Breast epithelium (tissue), 4 donors: ENCODE measurements at places on chromosomes 4 and X. TPM values are rescaled to one million over a fixed set of nuclear protein-coding genes. Genes with fewer than 3 reads are reported as not detected.

DNA sequence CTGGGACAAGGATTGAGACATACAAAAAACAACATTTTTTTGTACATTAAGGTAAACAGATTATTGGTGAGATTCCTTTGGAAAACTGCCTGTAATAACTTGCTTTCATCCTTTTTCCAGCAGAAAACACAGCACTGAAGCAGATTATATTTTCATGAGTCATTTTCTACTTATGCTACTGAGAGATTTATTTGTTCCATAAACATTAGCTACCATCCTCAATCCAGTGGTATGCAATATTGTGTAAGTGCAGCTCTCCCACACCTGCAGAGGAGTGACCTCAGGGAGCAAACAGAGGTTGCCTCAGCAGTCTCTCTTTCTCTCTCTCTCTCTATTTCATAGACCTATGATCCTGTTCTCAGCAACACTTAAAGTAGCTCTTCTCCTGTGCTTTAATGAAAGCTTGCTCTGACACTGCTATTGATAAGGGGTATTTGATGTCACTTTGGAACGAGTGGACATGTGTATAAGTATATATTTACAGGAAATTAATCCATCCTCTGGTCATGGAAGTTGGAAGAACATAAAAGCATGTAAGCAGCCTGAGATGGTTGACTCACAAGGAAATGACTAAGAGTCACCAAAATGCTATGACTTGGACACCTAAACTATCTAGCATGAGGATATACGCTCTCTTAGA lies 163.7 kb upstream of the SPANXC start:
- H3K4me1 ChIP-seq: no peaks in the 10 kb centered on the region
- no peaks in the 10 kb centered on the region for H3K36me3 ChIP-seq
- H3K4me3 ChIP-seq: no peak overlapping the region
- DNase-seq: no peak

GRCh38 chr4:183552274-183553146 lies 47.7 kb downstream of the ING2 start:
- no peak overlapping the region for H3K27ac ChIP-seq
- H3K36me3 ChIP-seq: no peaks in the 10 kb centered on the region

DNA sequence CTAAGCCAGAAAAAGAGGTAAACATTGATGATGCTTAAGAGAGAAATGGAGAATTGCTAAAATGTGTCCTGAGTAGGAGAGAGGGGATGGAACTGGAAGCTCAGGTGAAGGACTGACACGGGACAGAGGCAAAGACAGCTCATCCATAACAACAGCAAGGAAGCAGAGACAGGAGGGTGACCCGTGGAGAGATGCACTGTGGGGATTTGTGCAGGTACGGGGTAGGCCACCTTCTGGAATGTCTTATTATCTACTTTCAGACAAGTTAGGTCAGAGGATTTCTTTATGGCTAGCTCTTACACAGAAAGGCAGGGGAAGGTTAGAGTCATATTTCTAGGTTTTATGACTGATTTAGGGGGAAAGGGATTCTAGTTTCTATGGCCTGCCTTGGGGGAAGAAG lies 31.7 kb downstream of the RXFP1 start:
- no peak overlapping the region for H3K4me3 ChIP-seq
- no peak overlapping the region for H3K27ac ChIP-seq
- no peaks in the 10 kb centered on the region for H3K36me3 ChIP-seq
- DNase-seq: no peak
- H3K27me3 ChIP-seq: no peaks in the 10 kb centered on the region

DNA sequence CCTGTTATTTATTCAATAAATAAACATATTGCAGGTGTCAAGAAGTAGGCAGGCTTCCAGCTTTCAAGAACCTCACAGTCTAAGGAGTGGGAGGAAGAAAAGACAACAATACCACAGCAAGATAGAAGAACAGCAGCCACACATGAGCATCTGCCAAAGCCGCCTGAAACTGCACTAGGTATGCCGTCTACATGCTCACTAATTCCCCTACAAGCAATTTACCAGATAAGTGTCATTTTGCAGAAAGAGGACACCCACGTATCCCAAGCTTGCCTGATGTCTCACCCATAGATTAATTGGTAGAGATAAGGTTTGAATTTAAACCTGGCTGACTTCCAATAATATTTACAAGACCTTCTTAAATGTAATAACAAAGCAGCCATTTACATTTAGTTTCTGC lies 439.4 kb upstream of the CPEB2 start:
- no peaks in the 10 kb centered on the region for H3K4me1 ChIP-seq
- no peaks in the 10 kb centered on the region for H3K36me3 ChIP-seq
- DNase-seq: no peak
- no peaks in the 10 kb centered on the region for H3K27me3 ChIP-seq
- H3K4me3 ChIP-seq: no peak overlapping the region
- H3K27ac ChIP-seq: no peak overlapping the region

- H3K4me1 ChIP-seq: no peaks in the 10 kb centered on the region
- H3K4me3 ChIP-seq: no peak overlapping the region
Observed at GRCh38 chrX:9903146-9903545, 64.0 kb upstream of the CLDN34 start.

DNA sequence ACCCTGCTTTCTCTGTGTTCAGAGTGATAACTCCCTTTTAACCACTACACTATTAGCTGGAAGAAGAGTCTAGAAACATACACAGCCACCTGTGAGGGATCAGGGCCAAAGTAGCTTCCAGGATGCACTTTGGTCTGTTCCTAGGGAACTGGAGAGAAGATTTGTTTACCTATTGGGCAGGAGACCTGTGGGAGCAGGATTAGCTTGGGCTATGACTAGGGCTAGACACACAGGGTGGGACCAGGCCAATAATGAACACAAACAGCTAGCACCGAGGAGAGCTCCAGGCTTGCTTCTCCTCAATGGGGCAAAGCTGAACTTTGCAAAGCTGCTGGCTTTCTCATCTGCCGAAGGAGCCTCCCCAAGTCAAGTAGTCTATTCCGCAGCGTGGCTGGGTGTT lies 24.4 kb upstream of the MAP7D3 start:
- no peak overlapping the region for H3K4me3 ChIP-seq
- H3K27ac ChIP-seq: no peak overlapping the region
- H3K4me1 ChIP-seq: no peaks in the 10 kb centered on the region
- H3K27me3 ChIP-seq: peaks cover 42% of the 10 kb centered on the region

DNA sequence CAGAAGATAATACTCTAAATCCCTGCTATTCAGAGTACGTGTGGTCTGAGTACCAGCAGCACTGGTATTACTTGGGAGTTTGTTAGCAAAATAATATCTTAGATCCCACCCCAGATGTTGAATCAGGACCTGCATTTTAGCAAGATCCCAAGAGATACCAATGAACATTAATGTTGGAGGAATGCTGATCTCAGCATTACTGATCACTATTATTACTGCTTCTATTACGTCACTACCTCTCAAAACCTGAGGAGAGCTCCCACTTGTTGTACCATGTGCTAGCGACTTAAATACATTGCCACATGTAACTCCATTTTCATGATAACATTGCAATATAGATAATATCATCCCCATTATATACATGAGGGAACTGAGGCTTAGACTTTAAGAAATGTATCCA lies 185.2 kb downstream of the SPRY1 start:
- H3K4me1 ChIP-seq: no peaks in the 10 kb centered on the region
- H3K27me3 ChIP-seq: no peaks in the 10 kb centered on the region
- no peaks in the 10 kb centered on the region for H3K36me3 ChIP-seq
- no peak overlapping the region for H3K4me3 ChIP-seq

- no peaks in the 10 kb centered on the region for H3K27me3 ChIP-seq
- DNase-seq: no peak
- no peaks in the 10 kb centered on the region for H3K36me3 ChIP-seq
- H3K27ac ChIP-seq: peak overlapping the region; percentile 98
- H3K4me1 ChIP-seq: no peaks in the 10 kb centered on the region
Observed at GRCh38 chr4:107826421-107826980, 1.8 kb downstream of the SGMS2 start.

GRCh38 chrX:144840616-144841015 lies 406.7 kb upstream of the SPANXN1 start:
- no peak for DNase-seq
- H3K36me3 ChIP-seq: no peaks in the 10 kb centered on the region
- no peak overlapping the region for H3K4me3 ChIP-seq
- H3K27me3 ChIP-seq: no peaks in the 10 kb centered on the region
- H3K27ac ChIP-seq: no peak overlapping the region

- no peaks in the 10 kb centered on the region for H3K36me3 ChIP-seq
- no peaks in the 10 kb centered on the region for H3K4me1 ChIP-seq
- no peak for DNase-seq
- H3K27me3 ChIP-seq: no peaks in the 10 kb centered on the region
Observed at GRCh38 chr4:90584051-90584450, 456.9 kb downstream of the CCSER1 start.

The NUP62CL gene
- total RNA-seq: 1.3 TPM

The DAPP1 gene
- total RNA-seq: 10.2 TPM

The XAGE2 gene
- not detected for total RNA-seq
